Stimulated activated CD8-positive, alpha-beta memory T cell treated with anti-CD3 and anti-CD28 coated beads, Interleukin-2, amount 100 ng/mL, for 1 hour (primary cell): ENCODE measurements at places on chromosomes 7 and 10.

- peak; percentile 34 for DNase-seq
Observed at GRCh38 chr7:130486114-130486953, 5.6 kb upstream of the MEST start.

DNA sequence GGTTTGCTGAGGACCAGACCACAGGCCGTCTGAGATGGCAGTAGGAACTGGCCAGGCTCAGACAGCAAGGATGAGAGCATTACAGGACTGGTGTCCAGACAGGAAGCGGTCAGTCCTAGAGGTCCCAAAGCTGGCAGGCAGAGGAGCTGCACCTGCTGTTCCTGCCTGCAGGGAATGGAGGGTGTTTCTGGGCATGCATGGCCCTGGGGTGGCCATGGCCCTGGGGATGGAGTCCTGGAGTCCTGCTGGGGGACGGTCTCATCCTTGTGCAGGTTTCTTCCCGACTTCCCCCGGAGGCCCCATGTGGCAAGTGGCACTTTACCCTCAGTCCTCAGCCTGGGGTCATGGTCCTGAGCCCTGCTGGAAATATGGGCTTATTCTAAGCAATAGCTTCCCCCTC lies 274.9 kb upstream of the ADARB2 start:
- no peak for DNase-seq

- no peak for DNase-seq
Observed at GRCh38 chr7:127738859-127739258, 86.9 kb downstream of the SND1 start.

GRCh38 chr10:16545116-16545736 lies 23.5 kb upstream of the C1QL3 start:
- DNase-seq, result no peak

GRCh38 chr10:76082232-76082631 lies 650.8 kb downstream of the LRMDA start:
- DNase-seq, result no peak

DNA sequence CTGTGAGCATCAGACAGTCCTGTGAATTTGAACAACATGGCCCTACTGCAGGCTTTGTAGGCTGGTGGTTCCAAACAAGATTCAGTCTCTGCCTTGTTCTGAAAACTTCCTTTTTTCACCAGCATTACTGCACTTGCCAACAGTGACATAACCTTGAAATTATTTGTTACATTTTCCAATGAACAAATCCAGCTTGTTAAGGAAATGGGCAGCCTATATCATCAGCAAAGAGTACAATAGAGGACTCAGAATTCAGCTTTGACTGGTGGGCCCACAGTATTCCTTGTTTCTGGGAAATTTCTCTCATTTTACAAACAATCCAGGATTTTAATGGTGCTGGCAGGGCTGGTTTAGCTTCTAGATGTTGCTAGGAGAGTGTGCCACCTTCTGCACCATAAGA lies 703.7 kb upstream of the FZD8 start:
- DNase-seq, result no peak

DNA sequence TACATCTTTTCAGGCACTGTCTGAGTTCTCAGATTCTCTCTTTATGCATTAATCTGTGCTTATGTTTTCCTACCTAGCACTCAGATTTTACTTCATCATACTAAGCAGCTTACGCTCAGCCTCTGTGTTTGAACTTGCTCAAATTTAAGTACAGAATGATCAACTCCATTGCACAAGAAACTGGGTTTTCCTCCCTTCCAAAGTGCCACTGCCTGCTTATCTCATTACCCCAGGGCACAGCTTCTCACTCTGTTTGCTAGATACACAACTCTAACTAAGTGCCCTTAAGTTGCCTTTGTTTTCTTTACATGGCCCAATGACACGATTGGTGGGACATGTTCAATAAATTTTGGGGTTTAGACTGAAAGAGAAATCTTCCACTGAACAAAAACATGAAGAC lies 267.7 kb downstream of the GFRA1 start:
- no peak for DNase-seq

- no peak for DNase-seq
Observed at GRCh38 chr7:79414910-79415309, 38.6 kb downstream of the MAGI2 start.

DNA sequence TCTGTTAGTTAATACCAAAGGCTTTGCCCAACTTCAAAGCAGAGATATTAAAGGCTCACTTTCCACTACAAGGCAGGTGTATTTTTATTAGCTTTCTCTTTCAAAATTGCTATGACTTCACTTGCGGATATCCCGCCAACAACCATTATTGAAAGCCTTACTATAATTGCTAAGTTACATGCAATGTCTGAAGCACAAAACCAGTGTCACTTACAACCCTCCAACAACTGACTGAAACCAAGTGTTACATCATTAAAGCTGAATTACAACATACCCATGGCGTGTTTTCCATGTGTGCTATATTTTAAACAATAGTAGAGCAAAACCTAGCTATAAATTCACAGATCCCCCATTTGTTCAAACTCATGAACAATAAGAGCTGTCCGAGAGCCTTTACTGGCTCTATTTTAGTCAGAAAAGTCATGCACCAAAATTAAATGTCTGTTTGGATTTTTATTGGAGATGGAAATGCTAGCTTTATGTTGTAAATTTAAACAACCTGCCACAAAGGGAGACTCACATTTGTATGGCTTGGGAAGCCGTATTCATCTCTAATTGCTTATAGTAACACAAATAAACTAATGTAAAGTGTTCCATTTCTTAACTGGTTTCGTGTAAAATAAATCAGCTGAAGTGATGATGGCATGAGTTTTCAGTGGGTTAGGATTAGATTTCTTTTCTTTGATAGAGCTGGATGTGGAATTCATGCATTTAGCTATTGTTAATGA lies 227.1 kb downstream of the AGMO start:
- DNase-seq, result no peak

DNA sequence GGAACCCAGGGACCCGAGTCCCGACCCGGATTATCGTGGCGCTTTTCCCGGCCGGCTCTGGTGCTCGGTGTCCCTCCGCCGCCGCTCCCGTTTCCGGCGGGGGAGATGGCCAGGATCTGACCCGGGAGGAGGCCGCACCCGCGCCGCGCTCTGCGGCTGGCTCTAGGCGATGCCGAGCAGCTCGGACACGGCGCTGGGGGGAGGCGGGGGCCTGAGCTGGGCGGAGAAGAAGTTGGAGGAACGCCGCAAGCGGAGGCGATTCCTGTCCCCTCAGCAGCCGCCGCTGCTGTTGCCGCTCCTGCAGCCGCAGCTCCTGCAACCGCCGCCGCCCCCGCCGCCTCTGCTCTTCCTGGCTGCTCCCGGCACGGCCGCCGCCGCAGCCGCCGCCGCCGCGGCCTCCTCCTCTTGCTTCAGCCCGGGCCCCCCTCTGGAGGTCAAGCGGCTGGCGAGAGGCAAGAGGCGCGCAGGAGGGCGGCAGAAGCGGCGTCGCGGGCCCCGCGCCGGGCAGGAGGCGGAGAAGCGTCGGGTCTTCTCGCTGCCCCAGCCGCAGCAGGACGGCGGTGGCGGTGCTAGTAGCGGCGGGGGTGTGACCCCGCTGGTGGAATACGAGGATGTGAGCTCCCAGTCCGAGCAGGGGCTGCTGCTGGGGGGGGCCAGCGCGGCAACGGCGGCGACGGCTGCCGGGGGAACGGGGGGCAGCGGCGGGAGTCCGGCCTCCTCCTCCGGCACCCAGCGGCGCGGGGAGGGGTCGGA lies 593 bp downstream of the CDK13 start:
- peak; percentile 15 for DNase-seq

GRCh38 chr10:132112611-132113010 lies 46.9 kb downstream of the JAKMIP3 start:
- no peak for DNase-seq

DNA sequence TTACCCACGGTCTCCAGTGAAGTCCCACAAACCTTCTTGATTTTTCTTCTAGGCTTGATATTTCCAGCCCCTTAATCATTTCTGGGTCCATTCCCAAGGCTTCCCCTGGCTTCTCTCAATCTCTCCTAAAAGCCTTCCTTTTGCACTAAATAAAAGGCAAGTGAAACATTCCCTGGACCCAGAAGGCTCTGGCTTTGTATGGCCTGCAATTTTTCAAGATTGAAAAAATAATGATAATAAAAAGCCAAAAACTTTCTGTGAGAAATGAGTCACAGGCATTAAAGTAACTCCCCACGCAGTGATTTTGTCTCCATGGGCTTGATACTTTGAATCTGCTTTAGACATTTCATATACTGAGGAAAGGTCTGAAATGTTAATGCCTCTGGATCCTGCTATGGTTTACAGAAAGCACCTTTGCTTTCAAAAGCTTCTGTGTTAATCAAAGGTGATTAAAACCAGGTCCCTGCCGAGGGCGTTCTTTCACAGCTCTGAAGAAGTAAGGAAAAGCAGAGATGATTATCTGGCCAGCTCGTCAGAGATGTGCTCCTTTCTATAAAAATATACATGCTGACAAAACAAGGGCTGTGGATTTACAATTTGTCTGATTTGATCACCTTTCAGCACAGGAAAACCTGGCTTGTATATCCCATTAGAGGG lies 118.9 kb upstream of the TMEM72 start:
- no peak for DNase-seq

DNA sequence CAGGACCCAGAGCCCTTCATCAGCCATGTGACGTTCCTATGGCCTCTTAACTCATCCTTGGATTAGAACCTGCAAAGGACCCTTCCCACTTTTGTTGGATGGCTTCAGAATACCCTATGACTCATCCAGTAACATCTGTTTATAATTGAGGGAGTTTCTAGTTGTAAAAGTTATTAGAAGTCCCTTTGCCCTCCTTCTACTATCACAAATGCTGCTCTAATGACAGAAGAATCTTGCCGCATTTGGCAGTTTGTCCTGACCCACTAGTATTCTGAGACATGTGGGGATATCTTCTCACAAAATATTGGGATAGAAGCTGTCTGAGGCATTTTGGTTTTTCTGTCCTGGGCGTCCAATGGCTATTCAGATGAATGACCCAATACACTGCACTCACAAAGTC lies 251.8 kb upstream of the TMEM72 start:
- no peak for DNase-seq

DNA sequence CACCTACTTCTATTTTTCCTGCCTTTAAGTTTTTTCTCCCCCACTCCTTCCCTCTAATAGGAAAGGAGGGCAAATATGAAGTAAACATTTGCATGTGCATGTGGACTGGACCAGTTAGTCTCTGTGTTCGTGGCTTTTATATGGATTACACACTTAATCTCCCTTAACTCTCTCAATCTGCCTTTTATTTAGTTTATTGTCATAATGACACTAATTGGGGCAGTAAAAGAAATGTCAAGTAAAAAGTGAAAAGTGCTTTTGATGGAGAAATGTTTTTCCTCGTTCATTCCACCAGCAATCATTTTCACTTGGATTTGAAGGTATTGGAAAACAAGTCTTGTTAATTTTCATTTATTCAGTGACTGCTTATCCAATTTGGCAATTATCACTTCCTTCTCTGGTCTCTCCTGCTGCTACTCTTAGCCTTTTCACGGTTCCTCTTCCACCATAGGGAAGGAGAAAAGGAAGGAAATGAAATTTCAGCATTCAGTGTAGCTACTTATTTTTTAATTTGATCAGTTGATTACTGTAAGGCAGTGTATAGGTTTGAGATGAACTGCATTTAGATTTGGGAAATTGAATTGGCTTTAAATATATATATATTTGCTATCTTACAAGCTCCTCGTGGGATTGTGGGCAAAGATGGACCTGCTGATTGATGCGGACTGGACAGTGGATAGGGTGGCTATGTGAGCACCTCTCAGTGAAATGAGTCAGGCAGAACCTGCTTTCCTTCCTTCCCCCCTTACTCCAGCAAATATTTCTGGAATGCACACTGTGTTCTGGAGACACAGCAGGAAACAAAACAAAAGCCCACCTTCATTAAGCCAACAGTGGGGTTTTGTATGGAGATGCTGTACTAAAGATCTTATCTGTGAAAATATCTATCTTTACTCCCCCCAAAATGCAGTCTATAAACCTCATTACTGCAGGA lies 77.5 kb downstream of the LRRC4 start:
- DNase-seq, result no peak

DNA sequence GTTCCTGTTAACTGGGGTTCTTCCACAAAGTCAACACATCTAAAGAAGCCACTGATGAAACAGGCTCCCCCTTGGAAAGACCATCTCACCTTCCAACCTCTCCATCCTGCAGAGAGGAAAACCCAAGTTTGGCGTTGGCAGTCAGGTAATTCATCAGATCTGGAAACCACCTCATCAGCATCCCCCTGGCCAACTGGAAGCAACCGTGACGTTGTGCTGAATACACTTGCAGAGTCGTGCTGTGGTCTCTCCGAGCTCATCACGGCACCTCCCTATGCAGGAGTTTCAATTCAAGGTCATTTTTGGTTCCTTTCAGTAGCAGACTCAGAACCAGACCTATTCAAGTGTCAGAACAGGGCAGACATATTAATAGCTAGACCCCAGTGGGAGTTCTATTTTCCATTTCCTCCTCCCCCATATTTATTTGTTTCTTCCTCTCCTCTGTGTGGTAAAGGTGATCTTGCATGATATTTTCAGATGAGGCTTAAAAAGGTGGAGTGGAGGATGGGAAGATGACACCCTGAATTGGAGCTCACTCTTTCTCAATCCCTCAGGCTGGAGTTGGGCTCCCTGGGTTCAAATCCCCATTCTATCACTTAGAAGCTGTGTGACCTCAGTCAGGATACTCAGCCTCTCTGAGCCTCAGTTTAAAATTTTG lies 149.1 kb upstream of the ADO start:
- no peak for DNase-seq

DNA sequence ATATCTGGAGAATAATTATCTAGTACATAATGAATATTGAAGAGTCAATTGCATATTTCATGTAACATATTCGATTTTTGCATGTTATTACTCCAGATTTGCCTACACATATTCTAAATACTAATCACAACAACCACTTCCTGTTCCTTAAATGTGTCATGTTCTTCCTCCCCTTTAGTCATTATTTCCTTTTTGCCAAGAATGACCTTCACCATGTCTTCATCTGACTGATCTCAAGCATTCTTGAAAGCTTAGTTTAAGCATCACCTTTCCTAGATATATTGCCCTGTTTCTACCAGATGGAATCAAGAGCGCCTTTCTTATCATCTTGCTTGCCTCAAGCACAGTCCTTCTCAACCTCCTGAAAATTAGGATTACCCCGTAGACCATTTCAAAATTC lies 23.5 kb upstream of the MEOX2 start:
- DNase-seq, result no peak

- no peak for DNase-seq
Observed at GRCh38 chr7:6165521-6166320, 106.7 kb downstream of the CYTH3 start.

- DNase-seq, result no peak
Observed at GRCh38 chr10:88385601-88386203, 197.4 kb downstream of the RNLS start.

DNA sequence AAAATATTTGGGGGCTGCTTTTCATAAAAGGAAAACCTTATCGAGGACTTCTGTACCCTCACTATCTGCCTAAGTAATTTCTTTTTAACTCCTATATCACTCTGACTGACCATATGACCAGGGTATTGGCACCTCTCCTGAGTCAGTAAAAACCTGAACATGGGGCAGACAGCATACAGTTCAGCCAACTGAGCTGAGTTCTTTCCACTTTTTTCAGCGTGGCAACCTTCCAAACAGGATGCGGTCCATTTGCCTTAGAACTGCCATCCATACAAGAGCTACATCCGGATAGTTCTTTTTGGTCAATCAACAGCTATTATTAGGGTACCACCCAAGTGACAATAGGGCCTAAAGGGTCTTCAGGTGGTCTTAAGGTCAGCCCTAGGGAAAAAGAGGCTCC lies 122.6 kb downstream of the MARCHF5 start:
- DNase-seq, result no peak

GRCh38 chr10:48667960-48668590 lies 16.6 kb upstream of the WDFY4 start:
- DNase-seq, result no peak
